ENCODE measurements at places on chromosomes 2 and 18.

DNA sequence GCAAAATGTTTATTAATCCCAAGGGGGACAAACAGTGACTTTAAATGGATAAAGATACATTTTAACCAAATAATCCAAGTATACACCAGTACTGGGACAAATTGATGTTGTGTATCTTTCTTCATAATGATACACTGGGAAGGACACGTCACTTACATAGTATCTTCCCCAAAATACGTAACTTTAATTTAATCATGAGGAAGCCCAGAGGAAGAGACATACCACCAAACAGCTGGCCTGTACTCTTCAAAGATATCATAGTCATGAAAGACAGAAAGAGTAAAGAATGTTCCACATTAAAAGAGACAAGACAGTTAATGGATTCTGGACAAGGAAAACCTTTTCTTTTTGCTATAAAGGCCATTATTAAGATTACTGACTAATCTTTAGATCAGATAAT is 37.1 kb downstream of the AGFG1 start:
- DNase-seq = no peak

GRCh38 chr2:317501-318424 is 29.9 kb upstream of the ALKAL2 start:
- no peak for DNase-seq

DNA sequence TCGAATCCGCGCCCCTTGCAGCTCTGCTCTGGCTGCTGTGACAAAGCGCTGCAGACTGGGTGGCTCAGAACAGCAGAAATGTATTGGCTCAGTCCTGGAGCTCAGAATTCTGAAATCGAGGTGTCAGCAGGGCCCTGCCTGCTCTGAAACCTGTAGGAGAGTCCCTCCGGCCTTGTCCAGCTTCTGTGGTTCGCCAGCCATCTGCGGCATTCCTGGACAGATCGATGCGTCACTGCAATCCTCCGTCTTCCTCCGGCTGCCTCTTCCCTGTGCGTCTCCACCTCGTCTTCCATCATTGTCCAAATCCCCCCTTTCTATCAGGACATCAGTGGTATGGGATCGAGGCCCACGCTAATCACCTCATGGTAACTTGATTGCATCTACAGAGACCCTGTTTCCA is 115.2 kb downstream of the RNF144A start:
- DNase-seq = no peak

DNA sequence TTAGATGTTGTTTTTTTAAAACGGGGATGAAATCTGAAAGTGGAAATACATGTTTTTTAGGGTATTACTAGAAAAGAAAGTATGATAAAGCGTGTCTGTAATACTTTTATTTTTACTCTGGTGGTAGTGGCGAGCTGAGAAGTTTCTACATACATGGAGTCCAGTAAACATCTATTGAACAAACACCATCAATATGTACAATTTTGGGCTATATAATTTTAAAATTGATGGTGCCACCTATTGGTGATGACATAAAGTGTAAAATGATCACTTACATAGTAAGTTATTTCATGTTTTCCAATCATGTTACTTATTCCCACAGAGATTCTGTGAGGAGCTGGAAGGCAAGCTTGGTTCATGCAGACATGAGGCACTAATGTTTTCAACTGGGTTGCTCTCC is 31.5 kb upstream of the NFE2L2 start:
- DNase-seq = peak; percentile 13

DNA sequence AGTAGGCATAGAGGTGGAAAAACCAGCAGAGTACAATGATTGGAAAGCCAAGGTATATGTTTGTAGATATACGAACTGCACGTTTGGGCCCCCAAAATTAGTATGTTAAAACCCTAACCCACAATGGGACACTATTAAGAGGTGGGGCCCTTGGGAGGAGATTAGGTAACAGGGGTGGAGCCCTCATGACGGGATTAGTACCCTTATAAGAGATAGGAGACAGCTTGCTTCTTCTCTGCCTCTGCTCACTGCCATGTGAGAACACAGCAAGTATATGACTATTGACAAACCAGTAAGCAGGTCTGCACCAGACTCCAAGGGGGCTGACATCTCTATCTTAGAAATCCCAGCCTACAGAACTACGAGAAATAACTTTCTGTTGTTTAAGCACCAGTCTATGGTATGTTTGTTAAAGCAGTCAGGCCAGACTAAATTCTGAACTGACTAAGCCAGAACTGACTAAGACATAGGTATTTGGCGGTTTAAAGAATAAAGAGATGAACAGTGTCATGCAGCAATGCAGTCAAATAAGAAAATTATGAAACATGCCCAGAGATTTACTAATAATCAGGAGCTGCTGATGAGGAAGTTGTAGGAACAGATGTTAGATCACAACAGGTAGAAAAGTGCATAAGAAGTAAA is 182.9 kb downstream of the DYM start:
- DNase-seq = no peak

GRCh38 chr2:29509878-29510277 is 394.7 kb downstream of the CLIP4 start:
- no peak for DNase-seq

DNA sequence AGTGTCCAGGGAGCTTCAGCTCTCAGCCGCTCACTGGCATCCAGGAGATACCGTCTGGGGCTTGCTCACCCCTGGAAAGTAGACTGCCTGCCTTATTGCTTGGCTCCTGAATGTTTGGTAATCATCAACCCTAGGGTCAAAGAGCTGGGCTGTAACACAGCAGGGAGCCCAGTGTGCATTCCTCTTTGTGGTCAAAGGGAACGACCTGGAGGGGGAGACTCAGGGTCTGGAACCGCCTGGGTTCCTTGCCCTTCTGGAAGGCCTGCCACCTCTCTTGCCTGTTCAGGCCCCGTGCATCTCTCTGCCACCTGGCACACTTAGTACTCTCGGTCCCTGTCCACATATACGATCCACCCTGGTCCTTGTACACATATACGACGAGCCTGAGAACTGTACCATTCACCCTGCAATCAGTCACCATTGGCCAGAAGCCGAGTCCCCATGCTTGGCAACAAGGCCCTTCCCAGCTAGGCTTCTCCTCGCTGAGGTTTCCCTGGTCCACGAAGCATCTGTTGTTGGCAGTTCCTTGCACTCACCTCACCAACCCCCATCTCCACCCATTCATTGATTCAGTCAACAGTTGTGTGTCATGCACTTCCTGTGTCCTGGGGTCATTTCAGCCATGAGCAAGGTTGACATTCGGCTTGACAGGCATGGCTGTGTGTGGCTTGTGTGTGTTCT is at the start of gene NAT8:
NAT8 (minus strand) TSS at position 85 of the 681 bp plus-strand sequence. CDS start 794 bp downstream, outside the sequence.
- DNase-seq = no peak

GRCh38 chr2:45888167-45888566 is 236.7 kb downstream of the PRKCE start:
- DNase-seq = no peak

DNA sequence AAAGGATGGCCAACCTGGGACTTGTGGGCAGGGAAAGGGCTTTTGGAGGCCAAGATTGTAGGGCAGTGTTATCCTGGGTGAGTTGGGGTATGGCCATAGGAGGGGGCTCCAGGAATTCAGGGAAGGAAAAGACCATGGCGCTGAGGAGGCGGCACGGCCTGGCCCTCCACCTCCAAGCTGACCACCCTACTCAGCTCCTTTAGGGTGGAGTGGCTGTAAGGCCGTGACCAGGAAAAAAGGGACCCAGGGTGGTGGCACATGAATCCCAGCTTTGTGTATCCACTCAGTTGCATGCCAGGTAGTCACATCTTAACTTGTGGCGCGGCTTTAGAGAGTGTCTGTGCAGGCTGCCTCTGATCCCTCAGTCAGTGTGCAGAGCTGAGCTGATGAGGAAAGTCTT is 168.1 kb downstream of the AGAP1 start:
- DNase-seq = no peak

GRCh38 chr2:9071032-9071431 is 67.5 kb upstream of the MBOAT2 start:
- DNase-seq = peak; percentile 99

DNA sequence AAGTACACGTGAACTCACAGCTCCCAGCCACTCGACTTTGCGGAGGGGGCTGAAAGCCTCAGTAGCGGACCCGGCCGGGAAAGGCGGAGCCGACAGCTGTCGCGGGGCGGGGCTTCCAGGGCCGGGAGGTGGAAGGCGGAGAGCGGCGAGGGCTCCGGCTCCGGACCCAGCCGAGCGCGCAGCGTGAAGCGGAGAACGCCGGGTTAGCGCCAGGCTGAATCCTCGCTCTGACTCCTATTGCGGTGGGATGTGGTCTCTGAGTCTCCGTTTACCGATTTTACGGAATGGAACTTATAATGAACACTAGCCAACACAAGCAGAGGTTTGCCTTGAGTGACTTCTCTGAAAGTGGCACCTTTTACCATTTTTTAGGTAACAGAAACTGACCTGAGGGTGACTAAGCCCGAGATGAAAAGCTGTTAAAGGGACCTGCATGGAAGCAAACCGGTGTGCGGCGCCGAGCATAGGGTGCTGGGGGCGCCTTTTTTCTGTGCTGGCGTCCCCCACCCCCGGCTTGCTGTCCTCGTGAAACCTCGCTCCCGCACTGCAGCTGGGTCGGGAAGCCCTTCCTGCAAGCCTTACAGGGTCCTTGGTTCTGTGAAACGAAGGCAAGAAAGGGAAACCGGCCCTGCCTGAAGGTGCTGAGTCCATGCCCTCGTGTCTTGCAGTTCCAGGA is 72.9 kb downstream of the EN1 start:
- no peak for DNase-seq

DNA sequence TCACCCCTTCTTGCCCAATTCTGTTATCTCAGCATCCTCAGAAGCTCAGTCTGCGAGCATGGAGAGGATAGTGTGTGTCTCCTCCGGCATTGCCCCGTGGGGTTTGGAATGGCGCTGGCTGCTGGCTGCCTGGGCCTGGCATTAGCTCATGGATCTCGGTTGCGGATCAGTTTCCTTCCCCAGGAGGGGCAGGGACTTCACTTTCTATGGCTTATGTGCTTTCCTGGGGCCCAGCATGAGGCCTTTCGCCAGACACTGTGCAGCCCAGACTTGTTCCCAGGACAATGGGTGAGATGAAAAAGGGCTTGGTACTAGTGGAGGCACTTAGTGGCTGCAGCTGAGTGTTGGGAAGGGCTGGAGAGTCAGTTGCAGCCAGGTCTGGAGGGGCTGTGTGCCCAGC is 143.3 kb downstream of the GLI2 start:
- DNase-seq = no peak

DNA sequence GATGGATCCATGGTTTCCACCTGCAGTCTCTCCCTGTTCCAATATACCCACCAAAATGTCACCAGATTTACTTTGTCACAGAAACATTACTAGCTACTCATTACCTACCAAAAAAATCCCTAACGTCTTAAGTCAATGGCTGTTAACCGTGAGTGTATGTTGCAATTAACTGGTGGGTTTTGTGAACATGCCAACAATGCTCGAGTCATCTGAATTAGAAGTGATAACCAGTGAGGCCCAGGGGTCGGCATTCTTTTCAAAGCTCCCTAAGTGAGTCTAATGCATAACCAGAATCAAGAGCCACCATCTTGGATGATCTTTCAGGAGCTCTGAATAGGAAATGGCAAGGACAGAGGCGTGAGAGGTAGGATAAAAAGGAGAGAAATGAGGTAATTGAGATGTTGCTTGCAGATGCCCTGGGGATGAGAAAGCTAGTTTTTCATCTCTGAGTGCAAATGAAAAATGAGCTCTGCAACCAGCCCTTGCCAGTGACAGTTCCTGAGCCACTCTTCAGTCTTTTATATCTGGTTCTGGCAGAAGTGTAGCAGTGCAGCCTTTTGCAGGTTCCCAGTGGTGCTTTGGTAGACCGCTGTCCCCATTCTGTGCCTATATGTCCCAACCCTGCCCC is 130.0 kb upstream of the RND3 start:
- no peak for DNase-seq

GRCh38 chr2:108565778-108566375 is 31.6 kb downstream of the LIMS1 start:
- DNase-seq = no peak

DNA sequence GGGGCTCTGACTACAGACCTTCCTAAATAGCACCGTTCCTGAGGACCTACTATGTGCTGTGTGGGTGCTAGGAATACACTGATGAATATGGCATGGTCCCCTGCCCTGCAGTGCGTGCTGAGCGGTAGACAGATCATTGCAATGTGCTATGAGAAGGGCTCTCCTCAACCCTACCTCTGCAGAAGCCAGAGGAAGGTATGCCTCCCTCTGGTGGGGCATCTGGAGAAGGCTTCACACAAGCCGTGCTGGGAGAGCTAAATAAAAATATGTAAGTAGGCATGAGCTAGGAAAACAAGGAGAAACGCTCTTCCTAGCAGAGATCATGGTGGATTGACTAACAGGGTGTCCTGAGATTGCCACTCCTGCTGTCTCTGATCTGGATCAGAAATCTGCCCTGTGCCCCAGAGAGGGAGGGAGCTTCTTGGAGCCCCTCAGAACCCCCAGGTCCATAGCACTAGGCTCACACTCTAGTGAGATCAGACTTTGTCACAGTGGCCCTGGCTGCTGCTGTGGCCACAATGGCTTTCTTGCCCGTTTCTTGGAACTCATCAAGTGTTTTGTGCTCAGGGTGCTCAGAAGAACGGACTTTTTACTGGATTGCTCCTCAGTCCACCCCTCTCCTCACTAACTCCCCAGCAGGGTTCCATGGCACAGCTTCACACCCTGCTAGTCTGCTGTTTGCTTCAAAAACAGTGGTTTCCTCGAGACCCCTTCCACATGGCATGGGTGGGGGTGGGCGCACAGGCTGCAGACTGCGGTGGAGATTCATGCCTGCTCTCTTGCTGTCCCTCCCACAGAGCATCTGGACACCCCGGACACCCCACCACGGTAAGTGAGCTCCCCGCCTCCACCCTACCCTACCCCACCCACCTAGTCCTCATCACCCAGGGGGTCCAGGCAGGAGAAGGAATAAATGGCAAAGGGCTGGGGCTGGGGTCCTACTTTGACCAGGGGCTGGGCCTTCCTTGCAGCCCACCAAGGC is 14.2 kb downstream of the SIGLEC15 start:
- peak; percentile 10 for DNase-seq

DNA sequence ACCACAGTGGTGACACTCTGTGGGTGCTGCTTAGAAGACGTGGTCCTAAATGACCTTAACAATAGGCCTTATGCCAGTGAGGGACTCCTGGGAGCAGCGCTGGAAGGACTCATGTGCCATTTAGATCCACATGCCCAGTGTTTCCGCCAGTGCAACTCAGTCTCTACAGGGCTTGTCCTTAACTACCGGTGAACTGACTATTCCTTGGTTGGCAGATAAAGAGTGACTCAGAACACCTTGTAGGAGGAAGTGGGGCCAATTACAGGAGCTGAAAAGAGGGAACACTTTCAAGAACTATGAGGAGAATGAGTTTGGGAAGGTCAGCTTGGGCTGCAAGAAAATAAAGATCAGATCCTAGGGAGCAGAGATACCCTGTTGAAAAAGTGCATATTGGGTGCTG is 1.8 kb upstream of the CDK5R2 start:
- DNase-seq = no peak

GRCh38 chr2:214630402-214631045 is 179.0 kb downstream of the BARD1 start:
- no peak for DNase-seq

- DNase-seq = peak; percentile 44
Measured at GRCh38 chr18:36757081-36757480, 71.7 kb downstream of the TPGS2 start.

DNA sequence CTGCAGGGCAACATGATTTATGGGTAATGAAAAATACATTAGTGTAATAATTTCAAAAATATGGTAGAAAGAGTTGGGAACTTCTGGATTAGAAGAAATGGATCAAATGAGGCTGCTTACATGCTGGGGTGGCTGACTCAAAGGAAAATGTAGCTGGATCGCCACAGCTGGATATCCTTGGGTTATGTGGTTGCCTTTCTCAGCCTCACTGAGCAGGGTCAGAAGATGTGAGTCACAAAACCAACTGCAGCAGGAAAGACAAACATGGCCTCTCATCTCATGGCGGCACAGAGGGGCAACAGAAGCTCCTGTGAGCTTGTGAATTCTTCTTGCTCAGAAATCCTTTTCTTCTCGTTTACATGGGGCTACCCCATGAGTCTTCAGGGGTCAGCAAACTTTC is 317.1 kb upstream of the SPRED2 start:
- DNase-seq = no peak

Measured in HCT116 (cell line).